NCI-H2081 (cell line): ENCODE measurements at places on chromosomes 13 and 19.

- no peak for DNase-seq
Measured at GRCh38 chr19:16588824-16589577, 16.8 kb upstream of the SLC35E1 start.

DNA sequence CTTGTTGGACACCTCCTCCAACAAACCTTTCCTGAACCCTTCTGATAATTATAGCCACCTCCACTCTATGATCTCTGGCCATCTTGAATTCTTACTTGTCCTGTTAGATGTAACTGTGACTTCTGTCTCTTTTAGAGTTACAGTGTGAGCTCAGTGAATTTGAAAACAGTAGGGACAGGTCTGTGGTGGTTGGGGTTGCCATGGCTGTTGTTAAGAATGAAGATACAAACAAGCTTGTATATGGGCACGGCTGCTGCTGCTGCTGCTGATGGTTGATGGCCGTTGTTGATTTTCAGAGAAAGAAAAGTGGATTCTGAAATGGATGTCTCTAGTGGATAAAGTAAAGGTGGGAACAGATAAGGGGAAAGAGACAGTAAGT is 101.5 kb downstream of the STARD13 start:
- no peak for DNase-seq

- DNase-seq = no peak
Measured at GRCh38 chr13:106295971-106296370, 239.5 kb downstream of the EFNB2 start.

DNA sequence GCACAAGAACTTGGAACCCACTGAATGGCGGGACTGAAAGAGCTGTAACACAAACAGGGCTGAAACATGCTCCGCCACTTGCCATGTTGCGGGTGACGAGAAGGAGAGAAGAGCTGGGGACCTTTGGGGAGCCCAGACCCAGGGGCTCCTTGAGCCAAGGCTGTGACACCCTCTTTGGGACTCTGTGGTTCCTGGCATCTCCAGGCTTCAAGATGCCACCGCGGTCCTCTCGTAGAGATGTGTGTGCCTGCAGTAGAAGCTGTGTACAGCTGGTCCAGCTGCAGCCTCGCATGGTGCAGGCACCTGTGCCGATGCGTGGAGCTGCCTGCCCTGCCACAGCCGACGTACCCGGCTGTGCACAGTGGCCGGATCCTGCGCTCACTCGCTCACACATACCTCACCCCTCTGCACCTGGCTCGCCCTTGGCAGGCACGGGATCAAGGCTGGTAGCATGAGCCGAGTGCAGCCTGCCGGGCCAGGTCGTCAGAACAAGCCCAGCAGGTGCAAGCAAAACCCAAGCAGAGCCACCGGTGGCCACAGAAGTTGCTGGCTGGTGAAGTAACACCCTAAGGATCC is 1385.8 kb downstream of the PCDH9 start:
- DNase-seq = no peak

GRCh38 chr19:2478756-2479555 is 3.0 kb downstream of the GADD45B start:
- no peak for DNase-seq

DNA sequence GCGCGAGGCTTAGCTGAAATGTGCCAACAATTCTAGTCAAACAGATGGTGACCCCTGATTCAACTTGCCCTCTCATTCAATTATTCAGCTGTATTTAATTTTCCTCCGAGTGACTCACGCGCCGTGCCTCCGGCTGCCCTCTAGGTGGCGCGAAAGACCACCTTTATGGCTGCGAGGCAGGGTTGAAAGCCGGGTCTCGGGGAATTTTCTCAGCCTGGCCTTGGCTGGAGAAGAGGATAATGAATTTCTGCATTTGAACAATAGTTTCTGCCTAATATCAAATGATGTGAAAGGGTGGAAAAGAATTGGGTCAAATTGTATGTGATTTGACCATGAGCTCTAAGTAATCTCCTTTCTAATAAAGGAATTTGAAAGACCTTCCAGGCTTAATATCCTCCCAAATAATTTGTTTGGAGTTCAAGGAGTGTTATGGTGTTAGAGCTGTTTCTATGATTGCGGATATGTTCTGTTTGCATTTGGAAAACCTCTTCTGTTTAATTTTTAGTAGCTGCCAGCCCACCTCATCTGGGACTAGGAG is 310.9 kb downstream of the ZNF536 start:
- DNase-seq = peak; percentile 40

- no peak for DNase-seq
Measured at GRCh38 chr19:35859414-35859813, 2.7 kb downstream of the KIRREL2 start.

DNA sequence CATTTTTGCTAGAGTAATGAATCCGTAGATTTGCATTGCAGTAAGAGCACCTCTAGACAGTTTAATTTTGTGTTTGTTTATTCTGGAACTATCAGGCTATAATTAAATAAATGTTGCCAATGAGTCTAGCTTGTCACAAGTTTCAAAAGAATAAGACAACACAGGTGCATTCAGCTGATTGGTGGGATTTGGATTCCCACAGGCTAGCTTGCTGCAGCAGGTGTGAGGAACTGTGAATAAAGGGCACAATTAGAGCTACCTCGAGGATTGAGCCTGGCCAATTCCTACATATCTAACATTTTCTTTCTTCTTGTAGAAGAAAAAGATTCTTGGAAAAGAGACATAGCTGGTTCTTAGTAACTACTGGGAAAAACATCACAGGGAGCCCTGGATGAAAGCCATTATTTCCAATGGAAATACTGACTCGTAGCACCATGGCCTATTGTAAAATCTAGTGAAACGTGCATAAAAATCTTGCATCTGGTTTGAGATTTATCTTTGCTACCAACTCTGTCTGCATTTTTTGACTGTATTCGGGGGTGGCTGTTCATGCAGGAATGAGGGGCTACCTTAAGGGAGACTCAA is 360.9 kb downstream of the FGF9 start:
- DNase-seq = no peak

DNA sequence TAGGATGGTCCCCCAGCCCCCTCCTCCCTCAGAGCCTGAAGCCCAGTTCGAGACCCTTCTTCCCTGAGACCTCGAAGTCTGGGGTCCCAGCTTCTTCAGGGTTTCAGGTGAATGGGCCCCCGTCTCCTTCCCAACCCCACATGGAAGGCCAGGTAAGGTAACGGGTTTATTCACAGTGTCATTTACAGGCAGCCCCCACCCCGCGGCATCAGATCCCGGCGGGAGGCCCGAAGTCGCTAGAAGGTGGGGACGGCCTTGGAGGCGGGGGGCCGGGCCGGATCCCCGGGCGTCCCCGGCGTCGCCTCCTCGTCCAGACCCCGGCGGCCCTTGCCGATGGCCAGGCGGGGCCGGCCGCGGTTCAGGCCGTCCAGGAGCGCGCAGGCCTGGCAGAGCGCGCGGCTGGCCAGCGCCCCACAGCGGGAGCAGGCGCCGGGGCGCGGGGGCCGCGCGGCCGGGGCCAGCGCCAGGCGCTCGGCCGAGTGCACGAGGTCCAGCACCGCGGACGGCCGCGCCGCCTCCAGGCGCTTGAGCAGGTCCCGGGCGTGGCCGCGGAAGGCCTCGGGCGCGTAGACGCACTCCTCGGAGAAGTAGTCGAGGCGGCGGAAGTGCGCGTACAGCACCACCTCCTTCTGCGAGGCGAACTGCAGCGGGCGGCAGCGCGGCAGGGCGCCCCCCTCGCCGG is 9.7 kb downstream of the CTU1 start:
- DNase-seq = no peak

- DNase-seq = no peak
Measured at GRCh38 chr13:48559638-48560320, 26.9 kb upstream of the RCBTB2 start.

DNA sequence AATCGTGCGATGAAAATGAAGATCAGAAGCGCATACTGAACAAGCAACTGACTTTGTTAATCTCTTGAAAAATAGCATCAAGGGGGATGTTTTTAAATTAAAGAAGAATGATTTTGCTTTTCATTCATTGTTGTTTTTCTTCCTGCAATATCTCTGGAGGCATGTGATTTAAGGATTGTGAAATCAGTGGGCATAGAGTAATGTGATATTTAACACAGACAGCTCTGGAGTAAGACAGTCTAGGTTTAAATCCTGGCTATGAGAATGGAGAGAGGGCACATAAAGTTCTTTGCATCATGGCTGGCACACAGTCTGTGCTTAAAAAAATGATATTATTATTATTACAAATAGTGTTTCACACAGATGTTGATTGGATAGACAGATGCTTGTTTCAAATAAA is 243.1 kb upstream of the NBEA start:
- DNase-seq = no peak

- DNase-seq = peak; percentile 56
Measured at GRCh38 chr19:55581823-55582223, 1.2 kb upstream of the ZNF579 start.

DNA sequence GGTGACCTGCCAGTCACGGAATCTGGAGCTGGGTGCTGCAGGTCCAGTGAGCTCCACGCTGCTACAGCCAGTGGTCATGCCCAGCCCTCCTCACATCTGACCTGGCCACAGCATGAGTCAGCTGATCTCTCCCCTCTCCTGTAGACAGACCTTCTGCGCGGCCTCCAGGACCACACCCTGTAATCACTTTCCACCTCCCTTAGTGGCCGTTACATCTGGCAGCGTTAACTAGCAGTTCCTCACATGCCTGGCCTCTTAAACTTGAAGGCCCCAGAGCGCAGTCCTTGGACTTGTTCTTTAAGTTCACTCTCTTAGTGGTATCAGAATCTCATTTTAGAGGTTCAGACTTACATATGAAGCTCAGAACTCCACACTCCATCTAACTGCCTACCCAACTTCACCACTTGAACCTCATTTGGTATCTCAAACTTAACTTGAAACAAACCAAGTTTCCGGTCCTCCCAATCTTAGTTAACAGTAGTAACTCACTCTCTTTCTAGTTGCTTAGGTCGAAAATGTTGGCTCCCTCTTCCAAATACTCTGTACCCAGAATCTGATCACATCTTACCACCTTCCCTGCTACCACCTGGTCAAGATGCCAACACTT is 22.7 kb downstream of the MIPEP start:
- DNase-seq = no peak

DNA sequence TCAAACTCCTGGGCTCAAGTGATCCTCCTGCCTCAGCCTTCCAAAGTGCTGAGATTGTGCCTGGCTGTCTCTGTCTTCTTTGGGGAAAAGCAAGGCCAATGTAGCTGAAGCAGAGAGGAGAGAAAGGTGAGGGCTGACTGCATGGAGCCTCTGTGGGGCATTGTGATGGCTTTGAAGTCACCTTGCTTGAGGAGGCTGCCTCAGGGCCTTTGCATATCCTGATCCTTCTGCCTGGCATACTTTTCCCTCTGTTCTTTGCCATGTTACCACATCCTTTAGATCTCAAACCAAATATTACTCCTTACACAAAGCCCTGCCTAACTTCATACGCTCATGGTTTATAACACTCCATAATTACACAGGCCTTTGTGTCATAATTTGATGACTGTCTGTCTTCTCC is 9.4 kb upstream of the PPP5C start:
- DNase-seq = no peak

- no peak for DNase-seq
Measured at GRCh38 chr13:100660761-100661160, 13.8 kb downstream of the TMTC4 start.

GRCh38 chr19:55253842-55254624 is 4.8 kb downstream of the PPP6R1 start:
- peak; percentile 69 for DNase-seq

DNA sequence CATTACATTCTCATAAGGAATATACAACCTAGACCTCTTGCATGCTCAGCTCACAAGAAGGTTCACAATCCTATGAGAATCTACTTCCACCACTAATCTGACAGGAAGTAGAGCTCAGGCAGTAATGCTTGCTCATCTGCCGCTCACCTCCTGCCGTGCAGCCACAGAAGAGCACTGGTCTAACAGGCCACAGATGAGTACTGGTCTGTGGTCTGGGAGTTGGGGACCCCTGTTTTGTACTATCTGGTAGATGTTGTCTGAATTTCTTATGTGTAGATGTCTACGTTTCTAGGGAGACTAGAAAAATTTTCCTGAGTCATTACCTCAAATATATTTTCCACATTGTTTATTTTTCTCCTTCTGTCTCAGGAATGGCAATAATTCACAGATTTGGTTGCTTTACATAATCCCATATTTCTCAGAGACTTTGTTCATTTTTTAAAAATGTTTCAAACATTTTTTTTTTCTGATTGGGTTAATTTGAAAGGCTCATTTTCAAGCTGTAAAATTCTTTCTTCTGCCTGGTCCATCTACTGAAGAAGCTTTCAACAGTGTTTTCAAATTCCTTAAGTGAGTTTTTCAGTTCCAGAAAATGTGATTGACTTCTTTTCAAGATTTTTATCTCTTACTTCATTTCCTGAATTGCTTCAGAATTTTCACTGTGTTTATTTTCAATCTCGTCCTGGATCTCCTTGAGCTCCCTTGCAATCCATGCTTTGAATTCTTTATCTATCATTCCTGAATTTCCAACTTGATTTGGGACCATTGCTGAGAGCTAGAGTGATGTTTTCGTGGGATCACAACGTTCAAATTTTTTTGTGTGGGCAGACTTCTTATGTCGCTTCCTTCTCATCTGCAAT is 1322.2 kb downstream of the PCDH9 start:
- DNase-seq = no peak

DNA sequence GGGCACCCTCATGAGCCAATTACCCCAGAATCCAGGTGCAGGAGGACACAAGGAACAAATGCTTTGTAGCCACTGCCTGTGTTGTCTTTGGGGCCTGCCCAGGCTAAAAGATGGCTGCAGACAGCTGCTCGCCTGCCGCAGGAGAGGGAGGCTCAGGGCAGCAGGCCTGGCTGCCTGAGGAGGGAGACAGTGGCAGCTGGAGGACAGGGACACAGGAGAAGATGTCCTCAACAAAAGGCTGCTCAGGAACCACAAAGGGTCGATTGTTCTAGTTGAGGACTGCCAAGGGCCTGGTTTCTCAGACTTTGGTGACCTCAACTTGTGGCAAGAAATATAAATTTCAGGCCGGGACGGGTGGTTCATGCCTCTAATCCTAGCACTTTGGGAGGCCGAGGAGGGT is 7.6 kb downstream of the SIRT2 start:
- no peak for DNase-seq

- no peak for DNase-seq
Measured at GRCh38 chr19:4456476-4456842, 1.1 kb downstream of the UBXN6 start.

DNA sequence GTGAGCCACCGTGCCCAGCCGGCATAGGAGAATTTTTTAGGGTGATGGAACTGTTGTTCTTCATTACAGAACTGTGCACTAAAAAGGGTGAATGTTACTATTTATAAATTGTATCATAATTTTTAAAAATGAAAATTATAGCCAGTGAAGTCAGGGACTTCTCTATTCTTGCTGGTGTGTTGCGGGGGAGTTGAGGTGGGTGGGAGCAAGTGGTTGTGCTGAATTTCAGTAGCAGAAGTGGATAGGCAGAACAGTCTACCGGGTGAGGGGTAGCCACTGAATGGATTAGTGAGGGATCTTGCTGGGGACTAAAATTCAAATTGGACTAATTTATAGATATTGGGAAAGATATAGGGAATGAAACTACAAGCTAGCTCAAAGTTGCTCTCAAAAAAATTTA is 74.0 kb downstream of the CAB39L start:
- DNase-seq = no peak
